ENCODE measurements at places on chromosomes 3 and 15. TPM values are rescaled to one million over a fixed set of nuclear protein-coding genes. Genes with fewer than 3 reads are reported as not detected.

The VPS18 gene
- total RNA-seq: 34.1 TPM

The CHL1 gene
- total RNA-seq: not detected

The GOLGA6L7 gene
- total RNA-seq: not detected

The COX5A gene
- total RNA-seq: 76.9 TPM

The RTP3 gene
- not detected for total RNA-seq

The ENTPD3 gene
- not detected for total RNA-seq

The OIP5 gene
- total RNA-seq: not detected

The LNP1 gene
- 0.39 TPM for total RNA-seq

The GHRL gene
- total RNA-seq: 2.6 TPM

The CHRNB4 gene
- not detected for total RNA-seq

The KBTBD8 gene
- 10.8 TPM for total RNA-seq

DNA sequence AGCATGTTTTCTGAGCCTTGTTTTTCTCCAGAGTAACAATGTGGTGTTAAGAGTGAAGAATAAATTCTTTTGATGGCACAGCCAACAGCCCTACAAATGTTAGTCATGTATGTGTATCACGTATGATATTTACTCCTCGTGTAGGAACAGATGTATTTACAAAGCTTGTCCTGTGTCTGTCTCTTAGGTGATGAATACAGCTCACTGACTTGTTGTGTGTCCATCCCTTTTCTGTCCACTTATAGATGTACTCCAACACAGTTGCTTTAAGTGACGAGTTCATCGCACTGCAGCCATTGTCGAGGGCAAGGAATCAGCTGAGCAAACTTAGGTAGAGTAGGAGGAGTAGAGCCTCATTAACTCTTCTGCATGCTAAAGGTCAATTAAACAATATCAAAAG, 78.1 kb downstream of the DCUN1D1 start:
- no peak for DNase-seq

GRCh38 chr3:42182555-42182954, 83.4 kb downstream of the CCK start:
- no peak for DNase-seq

DNA sequence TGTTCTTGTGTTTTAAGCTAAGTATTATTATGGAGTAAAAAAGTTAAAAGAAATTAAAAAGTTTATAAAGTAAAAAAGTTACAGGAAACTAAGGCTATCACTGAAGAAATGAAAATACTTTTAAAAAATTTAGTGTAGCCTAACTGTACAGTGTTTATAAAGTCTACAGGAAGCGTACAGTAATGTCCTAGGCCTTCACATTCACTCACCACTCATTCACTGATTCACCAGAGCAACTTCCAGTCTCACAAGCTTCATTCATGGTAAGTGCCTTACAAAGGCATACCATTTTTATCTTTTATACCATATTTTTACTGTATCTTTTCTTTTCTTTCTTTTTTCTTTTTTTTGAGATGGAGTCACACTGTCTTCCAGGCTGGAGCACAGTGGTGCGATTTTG, 40.7 kb upstream of the SCN5A start:
- no peak for DNase-seq

GRCh38 chr3:126407412-126408044, 12.8 kb downstream of the CFAP100 start:
- DNase-seq: no peak

DNA sequence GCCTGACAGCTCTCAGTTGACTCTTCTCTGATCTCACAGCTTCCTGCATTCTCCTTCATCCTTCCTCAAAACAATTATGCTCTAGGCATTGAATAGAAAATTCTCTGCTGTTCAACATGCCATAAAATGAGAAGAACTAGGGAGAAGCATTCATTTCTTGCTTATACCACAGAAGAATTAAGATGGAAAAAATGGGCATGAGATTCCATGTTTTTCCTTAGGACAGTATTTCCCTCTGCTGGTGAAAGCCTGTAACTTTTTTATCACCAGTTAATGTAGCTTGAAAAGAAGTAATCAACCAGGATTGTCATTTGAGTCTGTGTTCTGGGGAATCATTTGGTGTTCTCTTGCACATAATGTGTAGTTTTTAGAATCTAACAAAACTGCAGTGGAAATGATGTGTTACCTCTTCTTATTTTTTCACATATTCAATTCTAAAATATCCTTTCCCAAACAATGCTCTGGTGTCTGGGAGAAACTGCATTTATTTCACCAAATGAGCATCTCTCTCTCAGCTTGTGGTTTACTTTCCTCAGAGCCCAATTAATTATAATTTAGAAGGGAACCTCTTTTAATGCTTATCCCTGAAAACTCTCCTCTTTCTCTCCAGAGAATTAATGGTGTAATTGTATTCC, 92.8 kb upstream of the DCBLD2 start:
- DNase-seq: no peak

DNA sequence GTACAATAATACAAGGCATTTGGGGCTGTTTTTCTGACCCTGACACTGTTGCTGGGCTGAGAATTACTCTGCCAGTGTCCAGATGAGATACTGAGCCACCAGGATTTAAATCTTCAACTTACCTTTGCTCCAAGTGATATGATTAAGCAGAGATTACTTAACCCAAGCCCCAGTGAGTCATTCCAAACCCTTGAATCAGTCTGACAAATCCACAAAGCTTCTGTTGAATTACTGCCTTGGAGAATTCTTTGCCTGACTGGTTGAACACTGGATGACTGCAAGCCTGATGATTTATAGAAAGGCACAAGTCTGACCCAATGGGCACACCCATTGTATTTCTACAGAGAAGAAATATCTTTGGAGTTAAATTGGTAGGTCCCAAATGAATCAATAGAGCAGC, 88.2 kb upstream of the TSC22D2 start:
- no peak for DNase-seq

GRCh38 chr15:66845266-66845785, 143.3 kb downstream of the SMAD6 start:
- DNase-seq: no peak

- no peak for DNase-seq
Observed at GRCh38 chr3:154148541-154148940, 27.4 kb downstream of the ARHGEF26 start.

DNA sequence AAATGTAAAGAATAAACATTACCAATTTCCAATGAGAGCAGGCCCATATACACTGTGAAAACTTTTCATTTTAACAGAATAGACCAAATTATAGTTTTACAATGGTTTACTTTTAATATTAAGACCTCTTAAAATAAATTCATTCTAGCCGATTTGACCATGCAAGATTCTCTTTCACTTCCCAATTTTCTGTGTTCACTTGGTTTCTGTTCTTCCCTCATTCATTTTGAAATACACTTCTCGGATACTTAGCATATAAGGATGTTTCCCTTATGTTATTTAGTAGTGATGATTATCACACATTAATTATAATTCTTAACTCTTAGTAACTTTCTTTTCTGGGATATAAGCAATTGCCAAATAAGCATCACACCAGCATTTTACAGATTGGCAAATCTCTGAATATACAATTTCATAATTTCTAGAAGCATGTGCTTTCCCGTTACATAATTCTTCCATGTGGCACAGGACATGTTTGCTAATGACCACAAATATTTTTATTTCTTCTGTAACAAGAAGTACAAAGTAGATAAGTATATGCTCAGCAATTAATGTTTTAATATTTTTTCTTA, 13.9 kb downstream of the OR5H15 start:
- DNase-seq: no peak

GRCh38 chr3:72127844-72128243, 342.9 kb upstream of the PROK2 start:
- no peak for DNase-seq

GRCh38 chr15:63979262-63979793, 67.0 kb downstream of the DAPK2 start:
- no peak for DNase-seq

- DNase-seq: no peak
Observed at GRCh38 chr3:133588784-133589465, 15.4 kb downstream of the CDV3 start.

DNA sequence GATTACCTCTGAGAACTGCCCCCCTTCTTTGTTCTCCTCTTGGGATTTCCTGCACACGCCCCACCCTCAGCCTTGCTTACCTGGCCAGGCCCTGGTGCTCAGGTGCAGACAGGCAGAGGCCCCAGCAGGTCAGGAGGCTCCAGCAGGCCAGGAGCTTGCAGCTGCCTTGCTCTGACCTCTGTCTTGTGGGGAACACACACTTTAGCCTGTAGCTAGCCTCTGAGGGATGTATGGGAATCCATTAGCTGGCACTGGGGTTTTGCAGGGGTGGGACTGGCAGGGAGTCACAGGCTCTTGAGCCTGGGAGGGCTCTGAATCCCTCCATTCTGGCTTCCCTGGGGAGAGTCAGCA, 2.7 kb downstream of the SMAD6 start:
- DNase-seq: no peak

- no peak for DNase-seq
Observed at GRCh38 chr3:185717627-185718402, 107.0 kb downstream of the IGF2BP2 start.

DNA sequence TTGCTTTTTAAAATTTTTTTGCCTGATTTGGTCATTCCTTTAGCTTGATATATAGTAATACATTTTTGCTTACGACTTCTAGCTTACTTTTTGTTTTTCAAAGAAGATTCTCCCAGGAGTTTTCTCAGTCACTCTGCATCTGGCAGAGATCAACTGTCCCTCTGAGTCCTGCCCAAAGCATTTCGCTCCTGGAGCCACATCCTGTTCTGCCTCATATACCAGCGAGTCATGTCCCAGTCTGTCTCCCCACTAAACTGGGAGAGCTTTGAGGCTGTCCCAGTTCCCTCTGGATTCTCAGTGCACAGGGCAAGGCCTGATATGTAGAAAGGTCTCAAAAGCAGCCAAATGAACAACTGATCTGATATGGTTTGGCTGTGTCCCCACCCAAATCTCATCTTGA, 326.3 kb downstream of the ARRDC4 start:
- no peak for DNase-seq

- DNase-seq: no peak
Observed at GRCh38 chr15:20272422-20273184, 269.0 kb downstream of the GOLGA6L6 start.

GRCh38 chr3:190362258-190362657, 25.7 kb upstream of the CLDN16 start:
- DNase-seq: no peak

DNA sequence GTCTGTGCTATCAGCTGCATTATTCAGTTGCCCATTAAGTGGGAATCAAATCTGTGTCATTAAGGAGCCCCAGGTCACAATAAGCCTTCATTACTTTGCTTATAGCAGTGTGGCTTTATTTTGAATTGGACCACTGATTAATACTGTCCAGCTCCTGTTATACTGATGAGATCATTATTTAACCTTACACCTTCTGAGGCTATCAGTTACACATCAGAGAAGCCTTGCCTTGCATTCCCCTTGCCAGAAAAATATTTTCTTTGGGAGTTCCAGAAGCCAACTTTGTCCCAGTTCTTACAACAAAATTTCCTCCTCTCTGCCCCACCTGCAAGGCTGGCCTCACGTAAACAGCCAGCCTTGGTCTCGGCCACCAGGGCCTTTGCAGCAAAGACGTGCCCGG, 29.7 kb upstream of the ARNT2 start:
- no peak for DNase-seq

DNA sequence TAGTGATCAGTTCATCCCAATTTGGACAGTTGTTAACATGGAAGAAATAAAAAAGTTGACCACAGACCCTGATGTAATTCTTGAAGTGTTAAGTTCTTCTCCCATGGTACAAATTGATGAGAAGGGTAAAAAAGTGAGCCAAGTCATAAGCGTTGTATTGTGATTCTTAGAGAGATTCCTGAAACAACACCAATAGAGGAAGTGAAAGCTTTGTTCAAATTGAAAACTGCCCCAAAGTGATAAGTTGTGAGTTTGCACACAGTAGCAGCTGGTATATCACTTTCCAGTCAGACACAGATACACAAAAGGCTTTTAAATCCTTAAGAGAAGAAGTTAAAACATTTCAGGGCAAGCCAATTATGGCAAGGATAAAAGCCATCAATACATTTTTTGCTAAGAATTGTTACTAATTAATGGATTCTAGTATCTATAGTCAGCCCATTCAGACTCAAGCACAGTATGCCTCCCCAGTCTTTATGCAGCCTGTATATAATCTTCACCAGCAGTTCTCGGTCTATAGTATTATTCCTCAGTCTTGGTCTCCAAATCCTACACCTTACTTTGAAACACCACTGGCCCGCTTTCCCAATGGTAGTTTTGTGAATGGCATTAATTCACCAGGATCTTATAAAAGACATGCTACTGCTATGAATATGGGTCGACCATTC, 38.2 kb downstream of the CDIN1 start:
- DNase-seq: no peak
